ENCODE measurements at places on chromosomes 1 and 21. TPM values are rescaled to one million over a fixed set of nuclear protein-coding genes. Genes with fewer than 3 reads are reported as not detected.

AGBL4 gene
- total RNA-seq: 0.68 TPM

DNA sequence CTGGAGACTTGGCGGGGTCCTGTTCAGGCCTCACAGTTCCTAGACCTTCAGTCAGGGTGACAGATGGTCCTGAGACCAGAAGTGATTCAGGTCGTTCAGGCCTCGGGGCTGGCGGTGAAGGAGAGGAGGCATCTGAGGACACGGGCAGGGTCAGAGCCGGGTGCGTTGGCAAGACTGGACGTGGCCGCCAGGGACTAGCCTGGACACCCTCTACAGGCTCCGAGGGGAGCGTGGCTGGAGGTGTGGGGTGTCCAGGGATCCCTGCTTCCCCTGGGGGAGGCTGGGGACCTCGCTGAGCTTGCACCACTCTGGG is 64.0 kb upstream of the TARDBP start:
- DNase-seq: no peak

DNA sequence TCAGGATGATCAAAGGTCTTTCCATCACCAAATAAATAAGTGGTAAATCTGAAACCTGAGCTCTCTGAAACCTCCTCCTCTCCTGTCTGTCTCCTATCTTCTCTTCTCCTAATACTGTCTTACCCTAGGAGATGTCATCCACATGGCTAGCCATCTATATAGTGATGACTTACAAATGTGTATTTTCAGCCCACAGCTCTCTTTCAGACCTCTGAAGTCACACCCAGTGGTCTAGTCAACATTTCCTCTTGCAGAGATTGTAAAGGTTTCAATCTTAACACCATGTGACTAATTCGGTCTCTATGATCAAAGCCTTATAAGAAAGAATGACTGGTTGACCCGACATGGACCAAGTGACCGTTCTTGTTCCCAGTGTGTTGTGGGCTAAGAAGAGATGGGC is 63.1 kb upstream of the DPT start:
- no peak for DNase-seq

GRCh38 chr1:84407958-84408422 is 9.7 kb downstream of the DNASE2B start:
- no peak for DNase-seq

GRCh38 chr1:3373175-3373574 is 81.3 kb upstream of the ARHGEF16 start:
- DNase-seq: no peak

- no peak for DNase-seq
Observed at GRCh38 chr1:7515175-7515574, 255.9 kb upstream of the VAMP3 start.

DNA sequence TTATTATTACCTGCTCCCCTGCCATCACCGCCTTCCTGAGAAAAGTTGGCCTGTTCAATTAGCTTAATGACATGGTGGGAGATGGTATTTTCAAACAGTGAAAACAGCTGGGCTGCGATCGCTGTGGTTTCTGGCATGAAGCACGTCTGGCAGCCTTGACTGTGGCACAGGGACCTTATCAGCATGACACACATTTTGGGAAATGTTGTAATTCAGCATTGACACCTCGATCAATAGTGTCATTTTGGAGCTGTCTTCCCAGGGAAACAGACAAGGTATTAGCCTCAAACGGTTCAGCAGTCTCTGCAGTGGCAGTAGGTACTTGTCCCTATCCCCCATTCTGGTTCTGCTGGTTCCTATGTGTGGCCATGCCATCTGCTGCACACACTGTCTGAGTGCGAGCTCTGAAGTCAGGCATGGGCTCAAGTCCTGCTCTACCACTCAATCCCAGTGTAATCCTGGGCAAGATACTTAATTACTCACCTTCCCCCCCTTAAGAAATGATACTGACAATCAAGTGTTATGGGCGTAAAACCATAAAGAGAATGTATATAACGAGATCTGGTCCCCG is 154.5 kb upstream of the KCND3 start:
- no peak for DNase-seq

RSPH1 gene
- 1.0 TPM for total RNA-seq

TRIM67 gene
- total RNA-seq: 1.6 TPM

C2CD4D gene
- total RNA-seq: 0.40 TPM

JAM2 gene
- total RNA-seq: 29.7 TPM

- DNase-seq: no peak
Observed at GRCh38 chr21:36735724-36736320, 36.9 kb downstream of the SIM2 start.

DNA sequence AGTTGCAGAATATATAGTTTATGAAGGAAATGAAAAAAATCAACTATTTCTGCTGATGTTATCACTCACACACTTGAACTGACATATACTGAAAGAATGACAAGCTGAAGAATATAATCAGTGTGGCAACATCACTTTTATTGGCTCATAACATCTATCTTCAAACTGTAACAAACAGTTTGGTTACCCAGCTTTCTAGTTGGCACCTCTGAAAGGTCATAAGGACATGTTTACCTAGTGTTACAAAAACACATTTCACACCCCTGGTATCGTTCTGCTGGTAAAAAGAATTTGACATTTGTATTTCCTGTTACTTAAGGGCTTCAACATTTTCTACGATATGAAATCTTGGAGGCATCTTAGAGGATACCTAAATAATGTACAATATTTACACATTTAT is 1267.0 kb upstream of the NCAM2 start:
- DNase-seq: no peak

TSACC gene
- total RNA-seq: 1.0 TPM

- DNase-seq: no peak
Observed at GRCh38 chr21:26881504-26882228, 36.5 kb upstream of the ADAMTS1 start.

ILDR2 gene
- total RNA-seq: 30.3 TPM

MROH9 gene
- total RNA-seq: not detected

GRCh38 chr1:1332774-1333480 is 1.8 kb downstream of the TAS1R3 start:
- no peak for DNase-seq

DNA sequence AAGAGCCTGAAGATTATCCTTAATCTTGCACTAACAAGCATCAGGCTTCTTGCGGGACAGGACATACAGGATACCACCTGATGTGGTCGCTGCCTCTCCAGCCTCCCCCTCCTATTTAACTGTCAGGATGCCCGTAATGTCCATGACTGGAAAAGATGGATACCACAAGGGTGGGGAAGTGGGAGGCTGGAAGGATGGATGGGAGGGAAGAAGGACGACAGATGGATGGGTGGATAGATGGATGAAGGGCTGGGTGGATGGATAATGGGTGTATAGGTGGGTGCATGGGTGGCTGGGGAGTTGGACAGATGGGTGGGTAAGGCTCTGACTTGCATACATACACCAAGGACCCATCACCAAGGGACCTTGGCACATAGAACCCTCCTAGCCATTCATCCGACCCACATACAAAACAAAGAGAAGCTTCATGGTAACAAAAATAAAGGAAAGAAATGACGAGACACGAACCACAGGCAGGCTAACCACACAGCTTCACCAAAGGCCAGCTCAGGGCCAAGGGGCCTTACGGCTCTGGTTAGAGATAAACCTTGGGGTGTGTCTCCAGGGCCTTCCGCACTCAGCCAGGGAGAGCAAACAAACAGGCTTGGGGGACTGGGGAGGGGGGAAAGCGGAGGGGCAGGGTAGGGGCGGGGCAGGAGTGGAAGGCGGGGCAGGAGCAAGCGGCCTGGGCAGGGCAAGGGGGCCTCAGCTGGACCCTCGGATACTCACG is 50.5 kb downstream of the HSPG2 start:
- no peak for DNase-seq

NEK2 gene
- total RNA-seq: 31.0 TPM

- no peak for DNase-seq
Observed at GRCh38 chr1:212977781-212978645, 27.7 kb downstream of the VASH2 start.

MAPKAPK2 gene
- 78.7 TPM for total RNA-seq

GRCh38 chr1:169019419-169020058 is 87.0 kb upstream of the ATP1B1 start:
- DNase-seq: no peak

F13B gene
- not detected for total RNA-seq

ERRFI1 gene
- total RNA-seq: 24.0 TPM

DNA sequence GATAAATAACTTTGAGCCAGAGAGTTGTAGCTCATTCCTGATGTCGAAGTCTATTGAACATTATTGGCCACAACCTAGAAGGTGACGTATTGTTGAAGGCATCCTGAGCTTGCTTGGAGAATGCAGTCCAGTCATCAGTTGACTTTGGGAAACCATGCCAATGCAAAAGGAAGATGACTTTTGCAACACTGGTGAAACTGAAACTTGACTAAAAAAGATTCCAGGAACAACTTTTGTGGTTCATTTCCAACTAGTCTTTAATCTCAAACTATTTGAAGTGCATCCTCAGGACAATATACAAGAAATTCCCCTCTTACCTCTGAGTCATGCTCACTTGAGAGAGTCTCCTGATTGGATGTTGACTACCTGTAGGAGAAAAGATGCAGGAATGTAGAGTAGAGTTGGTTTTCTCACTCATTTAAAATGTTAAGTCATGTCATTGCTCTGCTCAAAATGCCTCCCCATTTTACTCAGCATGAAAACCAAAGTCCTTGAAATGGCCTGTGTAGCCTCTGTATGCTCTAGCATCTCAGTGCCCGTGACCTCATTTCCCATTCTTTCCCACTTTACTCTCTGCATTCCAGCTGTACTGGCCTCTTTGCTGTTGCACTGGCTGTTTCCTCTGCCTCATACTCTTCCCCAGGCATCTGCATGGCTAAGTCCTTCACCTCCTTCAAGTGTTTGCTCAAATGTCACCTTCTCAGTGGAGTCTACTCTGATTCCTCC is 24.4 kb upstream of the LEPR start:
- DNase-seq: no peak

LMX1A gene
- total RNA-seq: not detected

DNA sequence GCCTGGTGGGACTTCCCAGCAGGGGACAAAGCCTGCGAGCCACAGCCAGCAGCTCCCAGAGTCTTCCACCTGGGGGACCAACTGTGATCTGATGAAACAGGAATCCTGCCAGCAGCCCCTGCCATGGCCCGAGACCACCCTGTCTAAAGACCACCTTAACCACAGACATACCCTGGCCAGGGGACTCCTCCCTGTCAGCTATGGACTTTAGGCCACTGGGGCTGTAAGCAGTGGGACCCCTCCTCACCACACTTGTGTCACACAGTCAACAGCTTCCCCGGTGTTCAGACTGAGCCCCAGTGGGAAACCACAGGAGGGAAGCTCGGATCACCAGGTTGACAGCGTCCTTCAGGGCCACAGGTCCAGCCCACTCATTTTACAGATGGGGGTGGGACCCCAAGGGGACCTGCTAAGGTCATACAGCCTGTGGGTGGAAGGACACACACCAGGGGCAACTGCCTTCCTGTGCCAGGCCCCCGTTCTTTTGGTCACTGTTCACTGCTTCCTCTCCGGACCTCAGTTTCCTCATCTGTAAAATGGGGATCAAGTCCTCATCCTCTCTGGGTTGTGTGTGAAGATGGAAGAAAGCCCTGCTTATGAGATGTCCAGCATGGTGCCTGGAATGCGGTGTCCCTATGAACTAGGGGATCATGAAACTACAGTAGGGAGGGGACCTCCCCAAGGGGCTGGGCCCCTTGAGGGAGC is 11.4 kb downstream of the EPHA2 start:
- no peak for DNase-seq

GRCh38 chr1:1420654-1421141 is 378 bp downstream of the ANKRD65 start:
- no peak for DNase-seq

GRCh38 chr1:8205771-8206170 is 112.1 kb upstream of the SLC45A1 start:
- no peak for DNase-seq

ZBTB8B gene
- total RNA-seq: 3.3 TPM

DNA sequence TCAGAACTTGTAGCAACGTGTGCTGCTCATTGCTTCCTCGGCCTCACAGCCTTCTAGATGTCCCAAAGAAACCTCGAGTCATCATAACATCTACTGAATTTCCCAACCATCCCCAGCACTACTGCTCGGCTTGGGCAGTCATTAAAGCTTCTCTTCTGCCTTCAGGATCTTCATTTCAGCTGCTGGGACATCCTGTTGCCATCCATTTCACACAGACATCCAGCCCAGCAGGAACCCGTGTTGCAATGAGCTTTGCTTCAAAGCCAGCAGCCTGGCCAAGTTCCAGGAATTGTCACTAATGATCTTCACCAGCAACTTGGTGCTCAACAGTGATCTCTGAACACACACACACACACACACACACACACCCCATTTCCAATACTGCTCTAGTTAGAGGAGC is 18.5 kb downstream of the WLS start:
- DNase-seq: no peak

LORICRIN gene
- total RNA-seq: not detected

GRCh38 chr1:25343872-25344271 is 5.7 kb downstream of the TMEM50A start:
- DNase-seq: no peak

DNA sequence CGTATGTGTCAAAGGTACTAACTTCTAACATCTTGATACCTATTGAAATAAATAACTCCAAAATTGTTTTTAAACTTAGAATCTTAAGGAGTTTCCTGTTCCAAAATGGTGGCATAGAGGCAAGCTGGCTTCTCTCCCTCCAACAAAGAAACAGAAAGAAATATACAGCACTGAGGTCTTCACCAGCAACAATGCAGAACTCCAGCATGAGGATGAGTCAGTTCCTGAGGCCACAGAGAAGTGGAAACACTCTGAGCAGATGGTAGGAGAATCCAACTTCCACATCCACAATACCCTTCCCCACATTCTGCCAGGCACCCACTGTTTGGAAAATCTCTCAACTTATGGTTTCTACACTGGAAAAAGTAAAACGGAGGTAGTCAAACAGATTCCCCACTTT is 12.2 kb upstream of the PPIH start:
- no peak for DNase-seq

MFN2 gene
- total RNA-seq: 80.1 TPM

DNA sequence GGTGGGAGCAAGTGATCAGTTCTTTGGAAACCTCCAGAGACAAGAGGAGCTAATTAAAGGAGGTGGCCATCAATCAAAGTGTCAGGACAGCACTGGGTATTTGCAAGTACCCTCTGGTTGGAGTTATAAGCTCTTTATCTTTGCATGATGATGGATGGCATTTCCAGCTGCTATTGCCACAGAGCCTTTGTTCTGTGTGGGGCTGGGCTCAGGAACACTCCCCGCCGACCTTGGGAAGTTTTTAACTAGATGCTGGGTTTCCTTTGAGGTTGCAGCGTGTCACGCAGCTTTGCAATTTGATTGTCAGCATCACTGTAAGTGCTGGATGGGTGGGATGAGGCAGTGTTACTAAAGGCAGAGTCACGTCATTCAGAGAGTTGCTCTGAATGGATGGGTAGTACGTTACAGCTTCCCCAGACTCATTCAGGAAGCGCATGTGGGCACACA is 68.9 kb downstream of the CNIH3 start:
- no peak for DNase-seq

LEMD1 gene
- total RNA-seq: 10.2 TPM

C1orf226 gene
- 9.8 TPM for total RNA-seq

HCRTR1 gene
- total RNA-seq: 0.23 TPM

All from neural crest cell (in vitro differentiated cells).